ENCODE measurements at places on chromosomes 3 and 15.

GRCh38 chr3:190581041-190581541, 67.2 kb downstream of the IL1RAP start:
- no peak for DNase-seq

GRCh38 chr3:50370594-50370993, 11.3 kb upstream of the TMEM115 start:
- no peak for DNase-seq

DNA sequence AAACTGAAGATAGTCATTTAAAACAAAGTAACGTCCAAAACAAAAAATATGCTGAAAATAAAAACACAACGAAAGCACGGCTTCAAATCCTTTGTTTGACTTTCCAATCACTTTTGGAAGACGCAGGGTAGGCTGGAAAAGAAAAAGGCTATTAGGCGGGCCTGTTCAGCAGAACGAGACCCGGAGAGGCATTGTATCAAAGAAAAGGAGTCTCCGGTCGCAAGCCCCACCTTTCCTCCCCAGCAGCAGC, 691 bp downstream of the SENP7 start:
- DNase-seq: no peak

- no peak for DNase-seq
These were observed 424.9 kb upstream of the ZNF385D start for GRCh38 chr3:22175947-22176346.

DNA sequence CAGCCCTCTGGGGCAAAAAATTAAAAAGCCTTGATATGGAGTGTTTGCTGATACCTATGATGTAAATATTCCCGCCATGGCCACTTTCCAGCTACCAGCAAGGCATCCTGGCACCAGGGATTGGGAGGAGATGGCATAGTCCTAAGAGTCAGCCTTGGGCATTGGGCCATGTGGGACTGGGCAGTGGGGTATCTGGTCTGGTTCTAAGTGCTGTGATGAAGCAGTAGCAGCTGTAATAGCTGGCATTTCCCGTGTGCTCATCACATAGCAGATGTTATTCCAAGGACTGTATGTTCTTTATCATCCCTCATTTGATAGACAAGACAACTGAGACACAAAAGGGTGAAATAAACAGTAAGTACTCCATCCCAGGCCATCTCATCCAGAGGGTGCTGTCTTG, 6.9 kb upstream of the SACM1L start:
- no peak for DNase-seq

DNA sequence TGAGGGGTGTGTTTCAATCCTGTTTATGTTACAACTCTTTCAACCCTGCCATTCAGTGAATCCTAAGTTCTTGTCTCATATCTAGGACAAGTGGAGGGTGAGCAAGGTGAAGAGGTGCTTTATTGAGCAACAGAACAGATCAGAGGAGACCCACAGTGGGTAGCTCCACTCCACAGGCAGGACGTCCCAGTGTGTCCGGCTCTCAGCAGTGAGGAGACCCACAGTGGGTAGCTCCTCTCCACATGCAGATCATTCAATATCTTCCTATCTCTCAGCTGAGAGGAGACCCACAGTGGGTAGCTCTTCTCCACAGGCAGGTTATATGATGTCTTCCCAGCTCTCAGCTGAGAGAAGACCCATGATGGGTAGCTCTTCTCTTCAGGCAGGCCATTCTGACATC, 556.7 kb downstream of the SI start:
- DNase-seq: no peak

DNA sequence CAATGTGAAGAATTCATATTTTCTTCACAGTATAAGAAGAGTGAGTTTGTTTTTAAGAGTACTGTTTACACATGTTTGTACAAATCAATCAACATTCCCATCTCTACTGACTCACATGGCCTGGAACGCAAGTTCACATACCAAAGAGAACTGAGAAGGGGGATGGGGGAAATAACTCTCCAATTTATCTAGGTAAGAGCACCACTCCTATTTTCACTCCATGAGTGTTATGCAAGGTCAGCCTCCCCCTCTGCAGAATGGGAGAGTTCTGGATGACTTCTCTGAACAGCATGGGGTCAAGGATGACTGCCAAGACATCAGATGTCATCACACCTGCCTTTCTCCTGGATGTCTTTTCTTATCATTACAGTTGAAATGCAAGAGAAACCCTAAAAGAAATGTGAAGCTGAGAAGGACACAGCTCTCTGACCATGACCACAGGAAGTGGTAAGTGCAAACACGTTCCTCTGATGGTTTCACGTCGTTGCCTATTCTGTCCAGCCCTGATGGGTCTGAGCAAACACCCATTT, 95.2 kb downstream of the SEMA6D start:
- DNase-seq: no peak

DNA sequence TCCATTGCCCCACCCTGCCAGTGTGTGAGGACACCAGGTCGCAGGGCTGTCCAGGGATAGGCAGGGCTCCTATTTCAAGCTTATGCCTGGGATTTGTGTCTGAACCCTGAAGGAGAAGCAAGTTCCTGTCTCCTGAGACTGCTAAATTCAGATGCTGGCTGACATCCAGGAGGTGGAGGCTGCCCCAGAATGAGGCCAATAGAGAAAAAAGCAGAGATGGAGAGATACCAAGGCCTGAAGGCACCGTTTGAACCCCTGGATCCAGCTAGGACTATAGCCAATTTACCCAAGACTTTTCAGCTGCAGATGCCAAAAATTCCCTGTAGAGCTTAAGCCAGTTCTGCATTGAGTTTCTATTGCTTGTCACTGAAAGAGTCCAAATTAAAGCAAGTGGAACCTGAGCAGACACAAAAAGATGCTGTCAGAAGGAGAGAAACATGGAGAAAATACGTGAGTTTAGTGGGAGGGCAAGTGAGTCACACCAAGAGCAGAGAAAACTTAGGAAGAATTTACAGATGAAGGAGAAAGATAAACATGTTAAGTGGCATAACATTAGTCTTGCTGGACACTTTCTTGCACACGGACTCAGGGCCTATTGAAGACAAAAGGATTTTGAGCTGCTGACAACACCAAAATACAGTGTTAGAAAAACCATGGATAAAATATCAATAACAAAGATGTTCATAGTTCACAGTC, 148.6 kb downstream of the CNTN3 start:
- no peak for DNase-seq

DNA sequence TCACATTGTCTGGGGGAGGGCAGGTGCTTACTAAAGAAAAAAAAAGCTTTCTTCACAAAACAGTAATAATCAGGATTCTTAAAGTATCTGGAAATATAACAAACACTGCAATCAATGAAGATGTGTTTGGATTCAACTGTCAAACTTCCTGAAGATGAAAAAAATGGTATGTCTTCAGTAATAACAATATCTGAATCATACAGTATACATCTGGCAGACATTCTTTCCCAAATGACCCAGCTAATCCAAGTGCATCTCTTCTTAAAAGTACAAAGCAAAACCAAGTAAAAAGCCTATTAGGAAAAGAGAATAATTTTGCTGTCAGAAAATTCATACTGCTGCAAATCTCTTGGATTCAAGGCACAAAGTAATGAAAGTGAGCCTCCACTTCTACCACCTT, 145.0 kb upstream of the MCTP2 start:
- no peak for DNase-seq

GRCh38 chr3:126573492-126574117, 14.9 kb upstream of the C3orf22 start:
- DNase-seq: no peak
